ENCODE measurements at places on chromosomes 13 and 19.
A peak's percentile ranks its signal among the peaks of the same experiment; 100 is the strongest.

- peak; percentile 51 for ATAC-seq
Measured at GRCh38 chr13:50731400-50731799, 112.1 kb downstream of the DLEU7 start.

- peak; percentile 77 for ATAC-seq
Measured at GRCh38 chr13:98014766-98015165, 61.3 kb downstream of the IPO5 start.

GRCh38 chr13:57724486-57725272 lies 93.1 kb downstream of the PCDH17 start:
- ATAC-seq: no peak

DNA sequence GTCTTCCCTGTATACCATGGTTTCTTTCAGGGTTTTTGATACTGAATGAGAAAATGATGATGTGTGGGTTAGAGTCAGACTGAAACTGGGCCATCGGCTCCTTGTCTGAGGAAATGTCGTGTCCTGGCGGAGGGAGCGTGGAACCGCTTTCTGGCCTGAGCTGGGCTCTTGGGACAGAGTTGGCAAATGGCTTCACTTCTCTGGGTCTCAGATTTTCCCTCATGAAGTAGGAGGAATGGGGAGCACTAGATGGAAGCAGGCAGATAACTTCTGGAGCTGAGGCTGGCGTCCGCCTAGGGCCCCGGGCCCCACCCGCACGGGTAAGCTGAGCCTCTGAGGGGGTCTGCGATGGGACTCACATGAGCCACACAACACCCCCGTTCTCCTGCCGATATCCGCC lies 133.3 kb upstream of the WASF3 start:
- no peak for ATAC-seq

GRCh38 chr19:4365791-4366665 lies 22.7 kb downstream of the MPND start:
- no peak for ATAC-seq

DNA sequence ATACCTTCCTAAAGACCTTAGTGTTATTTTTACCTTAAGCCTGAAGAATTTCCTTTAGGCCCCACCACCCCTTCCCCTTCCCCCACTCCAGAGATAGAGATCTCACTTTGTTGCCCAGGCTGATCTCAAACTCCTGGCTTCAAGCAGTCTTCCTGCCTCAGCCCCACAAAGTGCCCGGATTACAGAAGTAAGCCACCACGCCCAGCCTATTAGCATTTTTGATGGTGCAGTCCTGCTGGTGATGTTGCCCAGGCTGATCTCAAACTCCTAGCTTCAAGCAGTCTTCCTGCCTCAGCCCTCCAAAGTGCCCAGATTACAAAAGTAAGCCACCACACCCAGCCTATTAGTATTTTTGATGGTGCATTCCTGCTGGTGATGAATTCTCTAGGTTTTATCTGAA lies 22.0 kb downstream of the ZNF567 start:
- no peak for ATAC-seq

DNA sequence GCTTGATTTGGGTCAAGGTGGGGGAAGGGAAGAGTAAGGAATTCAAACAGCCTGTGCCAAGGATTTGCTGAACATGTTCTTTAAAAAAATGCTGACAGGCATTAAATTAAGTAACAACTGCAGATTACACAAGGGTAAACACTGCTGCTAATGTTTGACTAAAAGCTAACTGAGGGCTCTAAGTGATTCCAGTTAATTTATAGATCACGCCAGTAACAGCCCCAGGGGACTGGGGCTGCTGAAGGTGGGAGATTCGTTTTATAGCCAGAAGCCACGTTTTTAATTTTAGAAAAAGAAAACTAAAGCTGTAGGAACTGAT lies 321.7 kb downstream of the DLEU7 start:
- ATAC-seq: no peak

GRCh38 chr19:1312767-1313694 lies 27.4 kb downstream of the EFNA2 start:
- ATAC-seq: peak; percentile 66

DNA sequence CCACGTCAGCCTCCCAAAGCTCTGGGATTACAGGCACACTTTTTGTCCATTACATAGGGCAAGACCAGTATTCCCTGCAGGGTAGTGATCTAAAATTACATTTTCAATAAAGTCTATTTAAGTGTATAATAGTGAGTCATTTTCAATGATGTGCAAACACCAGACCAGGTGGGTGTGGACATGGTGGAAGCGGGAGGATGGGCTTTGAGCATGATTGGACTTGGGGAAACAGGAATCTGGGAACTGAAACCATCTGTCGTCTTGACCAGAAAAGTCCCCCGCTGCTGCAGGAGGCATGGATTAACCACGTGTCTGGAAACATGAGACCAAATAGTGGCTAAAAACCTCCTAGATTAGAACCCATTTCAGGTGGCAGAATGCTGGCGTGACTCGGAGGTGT lies 4.9 kb downstream of the FXYD3 start:
- ATAC-seq: no peak

GRCh38 chr19:55585658-55586339 lies 5.2 kb upstream of the ZNF579 start:
- ATAC-seq: peak; percentile 87

GRCh38 chr13:70792121-70792520 lies 683.9 kb upstream of the KLHL1 start:
- ATAC-seq: no peak

DNA sequence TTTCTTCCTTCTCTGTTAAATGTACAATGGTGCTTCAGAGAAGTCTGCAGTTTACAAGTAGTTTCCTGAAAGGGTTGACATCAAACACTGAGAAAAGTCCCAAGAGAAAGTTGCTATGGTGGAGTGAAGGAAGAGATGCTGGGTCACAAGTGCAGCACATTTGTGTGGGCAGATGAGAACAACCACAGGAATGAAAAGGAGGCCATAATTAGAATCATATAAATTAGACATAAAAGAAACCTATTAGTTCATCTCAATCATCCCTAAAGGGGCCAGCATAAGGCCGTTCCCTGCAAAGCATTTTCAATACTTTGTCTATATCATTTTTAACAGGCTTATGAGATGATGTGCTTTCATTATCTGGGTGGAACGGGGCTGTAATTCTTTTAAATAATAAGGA lies 359.2 kb downstream of the IRS2 start:
- ATAC-seq: no peak

GRCh38 chr19:33192010-33192409 lies 2.1 kb upstream of the LRP3 start:
- ATAC-seq: no peak

GRCh38 chr13:19601749-19602725 lies 31.4 kb upstream of the MPHOSPH8 start:
- peak; percentile 91 for ATAC-seq

- no peak for ATAC-seq
Measured at GRCh38 chr13:104625201-104625600, 1559.0 kb upstream of the SLC10A2 start.

DNA sequence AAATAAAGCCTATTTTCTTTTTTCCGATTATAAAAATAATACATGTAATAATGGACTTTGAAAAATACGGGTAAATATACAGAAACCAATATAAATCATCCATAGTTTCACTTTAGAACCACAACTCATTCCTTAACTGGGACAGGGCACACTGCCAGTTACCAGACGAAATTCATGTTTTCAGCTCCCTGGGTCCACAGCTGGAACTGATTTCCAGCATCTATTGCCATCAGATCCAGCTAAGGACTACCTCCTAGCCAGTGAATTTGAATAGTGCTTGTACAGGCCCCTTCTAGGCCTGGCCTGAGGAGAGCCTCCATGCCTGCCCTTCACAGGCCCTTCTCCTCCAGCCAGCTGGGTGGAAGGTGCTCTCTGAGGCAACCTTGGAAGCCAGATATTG lies 30.0 kb upstream of the ATP12A start:
- peak; percentile 73 for ATAC-seq

DNA sequence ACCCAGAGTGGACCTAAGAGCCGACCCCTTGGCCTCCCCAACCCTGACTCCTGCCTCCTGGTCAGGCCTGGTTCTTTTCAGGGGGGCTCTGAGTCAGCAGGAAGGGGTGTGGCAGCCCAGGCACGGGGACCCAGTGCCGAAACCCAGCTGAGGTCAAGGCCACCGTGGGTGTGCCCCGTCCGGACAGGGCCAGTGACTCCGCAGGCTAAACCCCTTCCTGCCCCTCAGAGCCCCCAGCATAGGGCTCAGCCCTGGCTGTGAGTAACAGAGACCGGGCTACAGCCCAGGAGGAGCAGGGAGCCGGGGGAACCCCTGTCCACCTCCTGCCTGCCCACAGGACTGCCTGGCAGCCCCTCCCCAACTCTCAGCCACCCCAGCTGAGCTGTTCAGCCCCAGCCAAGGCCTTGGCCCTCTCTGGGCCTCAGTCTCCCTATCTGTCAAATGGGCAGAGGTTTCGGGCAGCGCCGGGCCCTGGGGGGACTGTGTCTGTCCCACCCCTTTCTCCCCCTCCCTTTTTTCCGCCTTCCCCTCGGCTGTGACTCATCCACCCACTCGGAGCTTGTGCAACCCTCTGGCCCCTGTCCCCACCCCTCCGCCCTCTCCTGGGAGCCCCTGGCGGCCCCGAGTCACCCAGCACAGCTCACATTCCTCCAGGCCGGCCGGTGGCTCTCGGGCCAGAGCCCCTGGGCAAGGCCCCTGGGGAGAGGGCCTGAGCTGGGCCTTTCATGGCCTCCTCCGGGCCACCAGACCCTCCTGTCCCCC lies 8.6 kb downstream of the ZBTB7A start:
- ATAC-seq: peak; percentile 77

GRCh38 chr19:7679771-7680605 lies 645 bp upstream of the TRAPPC5 start:
- ATAC-seq: no peak

DNA sequence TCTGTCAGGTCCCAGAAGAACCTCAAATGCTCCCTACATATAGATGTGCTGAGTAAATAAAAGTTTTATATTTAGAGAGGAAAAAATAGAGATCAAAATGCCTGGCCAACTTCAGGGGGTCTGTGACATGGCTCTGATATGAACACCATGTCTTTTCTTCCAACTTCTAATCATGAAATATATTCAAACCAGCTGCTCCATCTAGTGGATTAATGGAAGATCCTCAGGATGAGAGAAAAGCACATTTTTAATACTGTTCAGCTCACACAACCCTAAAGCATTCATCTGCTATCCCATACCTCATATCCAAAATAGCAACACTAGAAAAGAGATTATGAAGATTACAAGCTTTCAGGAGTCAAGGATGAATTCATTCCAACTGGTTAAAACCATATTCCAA lies 56.0 kb upstream of the DOCK9 start:
- ATAC-seq: peak; percentile 88
